ENCODE measurements at places on chromosomes 7 and 10. TPM values are rescaled to one million over a fixed set of nuclear protein-coding genes. Genes with fewer than 3 reads are reported as not detected.

The TMEM213 gene
- not detected for total RNA-seq

The NXPH1 gene
- total RNA-seq, result 0.32 TPM

GRCh38 chr10:27242473-27242950 is 1.9 kb upstream of the ACBD5 start:
- no peaks in the 10 kb centered on the region for H3K36me3 ChIP-seq
- H3K4me1 ChIP-seq, result no peaks in the 10 kb centered on the region
- H3K4me3 ChIP-seq, result peak overlapping the region; percentile 86

GRCh38 chr7:112497481-112497880 is 16.7 kb downstream of the LSMEM1 start:
- H3K27me3 ChIP-seq, result no peaks in the 10 kb centered on the region
- no peak for DNase-seq
- no peak overlapping the region for H3K27ac ChIP-seq
- H3K4me1 ChIP-seq, result no peaks in the 10 kb centered on the region
- no peaks in the 10 kb centered on the region for H3K36me3 ChIP-seq

- H3K4me3 ChIP-seq, result no peak overlapping the region
- H3K36me3 ChIP-seq, result peaks cover 11% of the 10 kb centered on the region
- no peaks in the 10 kb centered on the region for H3K4me1 ChIP-seq
- DNase-seq, result no peak
- H3K27ac ChIP-seq, result no peak overlapping the region
Observed at GRCh38 chr10:71811351-71811750, 38.0 kb upstream of the VSIR start.
